Pons (tissue), 1 donor: ENCODE measurements at places on chromosomes 4 and X.

GRCh38 chr4:74456849-74457395 lies 12.0 kb downstream of the AREG start:
- no peak for DNase-seq

- DNase-seq = no peak
These were observed 153.1 kb downstream of the NPNT start for GRCh38 chr4:106048250-106048971.

- DNase-seq = peak; percentile 44
These were observed 11.8 kb upstream of the TASL start for GRCh38 chrX:30589146-30589888.

DNA sequence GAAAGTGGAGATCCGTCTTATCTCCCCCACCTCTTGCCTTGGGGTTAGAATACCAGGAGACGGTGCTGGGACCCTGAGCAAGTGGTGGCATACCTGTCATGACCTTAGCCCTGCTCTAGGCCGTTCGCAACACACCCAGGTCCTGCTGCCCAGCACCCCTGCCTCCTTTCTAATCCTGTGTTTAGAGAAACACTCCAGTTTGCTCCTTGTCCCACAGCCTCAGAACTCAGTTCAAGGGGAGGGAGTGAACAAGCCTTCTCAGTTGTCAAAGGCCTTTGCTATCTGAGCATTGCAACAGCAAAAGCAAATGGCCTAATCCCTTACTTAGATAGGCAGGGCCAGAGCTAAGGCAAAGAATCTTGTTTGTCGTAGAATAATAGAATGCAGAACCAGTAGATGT lies 67.9 kb downstream of the CHRNA9 start:
- DNase-seq = no peak

DNA sequence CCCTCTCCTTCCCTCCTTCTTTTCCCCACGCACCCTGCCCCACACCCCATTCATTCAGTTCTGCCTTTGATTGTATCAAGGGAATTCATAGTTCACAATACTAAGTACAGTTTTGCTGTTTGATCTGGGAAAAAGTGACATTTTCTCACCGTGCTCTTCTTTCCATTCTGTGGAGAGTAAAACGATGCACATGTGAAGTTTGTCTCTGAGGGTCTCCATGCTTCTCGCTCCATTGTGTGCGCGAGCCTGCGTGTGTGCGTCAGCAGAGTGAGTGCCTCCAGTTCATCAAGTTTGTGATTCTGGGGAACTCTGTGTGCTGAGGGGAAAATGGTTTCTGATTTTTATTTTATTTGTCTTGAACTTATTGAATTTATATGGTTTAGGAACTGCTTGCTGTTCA lies 1.9 kb downstream of the STK26 start:
- no peak for DNase-seq

DNA sequence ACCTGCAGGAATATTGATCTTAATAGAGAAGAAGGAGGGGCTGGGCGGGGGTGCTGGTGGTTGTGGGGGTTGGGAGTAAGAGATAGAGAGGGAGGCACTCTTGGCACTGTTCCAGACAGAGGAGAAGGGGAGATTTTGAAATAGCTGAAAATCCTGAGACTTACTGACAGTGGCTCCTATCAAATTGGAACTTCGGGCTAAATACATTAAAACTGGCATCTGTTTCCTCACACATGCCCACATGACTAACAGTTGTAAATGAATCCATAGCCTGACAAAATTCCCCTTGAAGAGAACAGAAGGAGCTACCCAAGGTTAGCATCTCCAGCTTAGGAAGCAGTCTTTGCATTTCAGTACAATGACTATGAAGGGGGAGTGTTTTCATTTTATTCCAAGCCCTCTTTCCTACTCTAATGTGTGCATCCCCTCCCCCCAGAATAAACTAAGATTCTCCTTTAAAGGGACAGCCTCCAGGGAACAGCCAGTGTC lies 1.4 kb downstream of the DCX start:
- no peak for DNase-seq

GRCh38 chr4:133524369-133524768 lies 375.3 kb downstream of the PCDH10 start:
- DNase-seq = no peak

DNA sequence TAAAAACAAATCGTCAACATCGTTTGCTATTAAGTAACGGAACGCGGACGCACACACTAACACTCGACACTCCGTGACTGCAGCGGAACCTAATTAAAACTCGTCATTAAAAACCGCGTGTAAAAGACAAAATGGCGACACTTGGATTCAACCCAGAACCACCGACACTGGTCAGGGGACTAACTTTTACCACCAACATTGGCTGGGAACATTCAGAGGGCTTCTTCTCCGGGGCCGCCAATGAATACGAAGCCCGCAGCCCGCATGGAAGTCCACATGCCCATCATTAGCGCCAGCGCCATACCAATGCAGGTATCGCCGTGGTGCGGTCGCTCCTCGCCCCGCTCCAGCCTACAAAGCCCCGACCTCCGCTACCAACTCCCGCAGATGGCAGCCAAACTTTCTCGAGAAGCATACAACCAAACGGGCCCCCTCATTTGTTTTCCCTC lies 498 bp downstream of the RBMX start:
- DNase-seq = peak; percentile 17

- DNase-seq = peak; percentile 6
These were observed 869 bp downstream of the TMEM184C start for GRCh38 chr4:147617841-147618691.

GRCh38 chrX:5155301-5155700 lies 1073.4 kb downstream of the NLGN4X start:
- no peak for DNase-seq

DNA sequence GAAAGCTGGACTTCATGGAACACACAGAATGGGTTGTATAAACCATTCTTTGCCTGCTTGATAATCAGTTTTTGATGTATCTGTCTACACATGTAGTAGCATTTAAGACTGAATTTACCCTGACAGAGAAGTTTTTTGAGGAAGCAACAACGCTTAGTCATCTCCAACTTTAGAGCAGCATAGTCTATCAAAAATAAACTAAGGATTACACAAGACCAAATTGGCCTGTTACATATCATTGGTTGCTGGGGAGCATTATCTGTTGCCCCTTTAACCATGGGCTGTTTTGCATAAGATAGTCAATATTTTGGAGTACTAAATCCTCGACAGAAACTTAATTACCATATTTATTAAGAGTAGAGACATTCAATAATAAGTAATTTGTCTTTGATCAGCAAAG lies 347.4 kb downstream of the FAM47B start:
- DNase-seq = no peak

DNA sequence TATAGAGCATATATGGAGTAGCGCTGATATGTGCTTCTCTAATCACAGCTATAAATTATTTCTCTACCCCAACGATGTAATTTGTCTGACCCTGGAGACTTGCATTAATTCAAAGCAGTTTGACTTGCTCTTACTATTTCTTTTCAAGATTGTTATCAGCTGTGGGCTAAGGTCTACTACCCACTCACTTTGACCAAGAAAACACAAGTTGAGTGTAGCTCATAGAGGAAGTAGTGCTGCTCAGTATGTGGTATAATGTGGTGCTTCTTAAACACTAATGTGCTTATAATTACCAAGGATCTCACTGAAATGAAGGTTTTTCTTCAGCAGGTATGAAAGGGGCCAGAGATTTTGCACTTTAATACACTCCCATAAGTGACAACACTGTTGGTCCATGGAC lies 70.1 kb downstream of the INPP4B start:
- no peak for DNase-seq

- no peak for DNase-seq
These were observed 440.1 kb downstream of the AFF2 start for GRCh38 chrX:148940411-148940996.

DNA sequence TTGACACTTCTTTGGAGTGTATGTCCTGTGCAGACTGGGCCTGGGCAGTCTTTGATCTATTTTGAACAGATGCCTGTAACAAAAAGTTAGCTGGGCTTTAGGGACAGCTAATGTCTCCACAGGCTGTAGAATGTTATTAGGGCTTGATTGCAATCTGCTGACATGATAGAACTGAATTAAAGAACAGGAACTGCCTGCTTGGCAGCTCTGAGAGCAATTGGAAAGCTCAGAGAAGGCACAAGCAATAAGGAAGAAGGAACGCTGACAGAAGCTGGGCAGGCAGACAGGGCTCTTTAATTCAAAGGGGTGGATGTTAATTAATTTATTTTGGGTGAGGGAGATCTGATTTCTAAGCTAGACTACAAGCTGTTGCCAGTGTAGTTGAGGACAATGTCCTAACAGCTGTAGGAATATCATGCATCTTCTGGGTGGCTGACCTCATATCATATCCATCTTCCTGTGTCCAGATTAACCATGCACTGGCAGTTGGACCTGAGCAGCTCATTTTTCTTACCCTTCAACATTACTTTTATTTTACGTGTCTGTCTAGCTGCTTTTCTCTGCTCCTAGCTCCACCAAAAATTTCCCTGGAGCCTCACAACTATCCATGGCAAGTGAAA lies 20.7 kb upstream of the GRXCR1 start:
- DNase-seq = no peak

DNA sequence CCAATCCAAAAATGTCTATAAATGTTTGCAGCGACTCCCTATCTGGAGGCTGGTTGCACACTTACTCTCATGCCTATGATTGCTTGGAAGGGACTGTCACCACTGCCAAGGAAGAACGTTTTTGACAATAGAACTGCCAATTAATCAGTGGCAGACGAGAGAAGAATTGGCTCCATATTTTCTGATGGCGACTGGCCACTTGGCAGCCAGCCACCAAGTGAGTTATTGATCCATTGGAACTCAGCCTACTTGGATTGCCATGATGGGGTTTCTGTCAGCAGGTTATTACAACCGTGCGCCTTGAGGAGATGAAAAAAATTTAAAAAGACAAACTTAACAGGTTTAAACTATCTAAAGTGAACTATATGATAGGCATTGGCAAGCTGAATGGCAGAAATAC lies 47.4 kb downstream of the LINC00632 start:
- DNase-seq = no peak

DNA sequence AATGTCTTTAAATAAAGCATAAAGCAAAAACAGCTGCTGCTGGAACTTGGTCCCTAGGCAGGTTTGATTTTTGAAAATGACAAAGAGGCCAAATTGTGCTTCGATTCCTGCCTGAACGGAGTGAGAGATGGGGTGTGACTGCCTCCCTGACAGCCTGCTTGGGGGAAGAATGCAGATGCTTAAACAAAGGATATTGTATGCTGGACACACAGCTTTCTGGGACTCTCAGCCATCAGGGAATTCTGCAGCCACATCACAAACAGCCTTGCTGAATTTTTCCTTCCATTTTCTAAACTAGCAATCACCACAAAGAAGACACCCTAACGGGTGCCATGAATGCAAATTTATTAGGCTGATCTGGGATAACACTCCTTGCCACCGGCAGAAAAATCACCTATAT lies 83.9 kb upstream of the CPEB2 start:
- peak; percentile 87 for DNase-seq

DNA sequence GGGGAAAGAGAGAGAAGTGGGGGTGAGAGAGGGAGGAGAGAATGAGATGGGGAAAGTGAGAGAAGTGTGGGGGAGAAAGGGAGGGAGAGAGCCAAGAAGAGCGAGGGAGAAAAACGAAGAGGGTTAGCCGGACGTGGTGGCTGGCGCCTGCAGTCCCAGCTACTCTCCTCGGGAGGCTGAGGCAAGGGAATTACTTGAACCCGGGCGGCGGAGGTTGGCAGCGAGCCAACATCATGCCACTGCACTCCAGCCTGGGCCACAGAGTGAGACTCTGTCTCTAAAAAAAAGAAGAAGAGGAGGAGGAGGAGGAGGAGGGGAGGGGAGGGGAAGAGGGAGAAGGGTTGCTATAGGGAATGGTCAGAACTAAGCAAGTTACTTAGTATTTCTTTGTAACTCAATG lies 1.7 kb upstream of the NXT2 start:
- DNase-seq = no peak

- no peak for DNase-seq
These were observed 138.9 kb upstream of the MID1 start for GRCh38 chrX:10759141-10759799.

- no peak for DNase-seq
These were observed 33.8 kb upstream of the UGT2A3 start for GRCh38 chr4:68985442-68985841.

GRCh38 chrX:115889121-115889890 lies 281.2 kb upstream of the AGTR2 start:
- no peak for DNase-seq

DNA sequence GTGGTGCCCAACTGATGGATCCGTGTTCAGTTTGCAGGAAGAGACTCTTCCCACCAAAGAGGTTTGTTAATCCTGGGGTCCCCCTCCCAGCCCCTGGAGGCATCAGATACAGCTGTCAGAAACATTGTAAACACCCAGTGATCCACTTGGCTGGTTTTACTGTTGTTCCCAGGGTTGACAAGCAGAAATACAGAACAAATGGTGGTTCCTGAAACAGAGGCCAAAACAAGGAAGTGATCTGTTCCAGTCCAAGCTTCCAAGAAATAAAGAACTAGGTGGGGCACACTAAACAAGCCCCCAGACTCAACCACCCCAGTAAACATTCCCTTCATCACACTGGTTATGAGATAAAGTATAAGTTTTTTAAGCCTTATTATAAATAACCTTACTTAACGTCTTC lies 1.4 kb downstream of the TMLHE start:
- DNase-seq = peak; percentile 0

GRCh38 chrX:35351795-35352483 lies 409.3 kb downstream of the FAM47B start:
- DNase-seq = no peak

- no peak for DNase-seq
These were observed 34.4 kb upstream of the RTL3 start for GRCh38 chrX:78693536-78693935.

DNA sequence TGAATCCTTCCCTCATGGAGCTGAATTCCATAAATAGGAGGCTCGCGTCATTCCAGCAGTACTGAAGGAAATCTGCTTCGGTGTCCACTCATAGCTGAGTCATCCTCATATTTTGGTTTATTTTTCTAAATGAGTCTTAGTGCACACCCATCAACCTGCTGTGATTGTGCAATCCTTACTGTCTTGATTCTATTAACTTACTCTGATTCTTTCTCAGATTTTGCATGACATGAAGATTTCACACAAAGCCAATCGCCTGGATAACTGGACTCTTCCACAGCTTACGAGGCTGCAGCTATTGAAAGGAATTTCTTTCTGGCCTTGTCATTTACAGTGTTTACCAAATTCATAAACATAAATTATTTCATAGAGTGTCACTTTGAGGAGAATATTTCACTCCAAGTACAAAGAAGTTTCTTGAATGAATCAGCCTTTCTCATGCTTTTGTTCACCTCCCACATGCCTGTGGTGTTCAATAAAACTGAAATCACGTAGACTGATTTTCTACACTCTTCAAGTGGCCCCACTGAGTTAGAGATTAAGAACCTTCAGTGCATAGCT lies 207.6 kb upstream of the SLITRK2 start:
- no peak for DNase-seq
